ENCODE measurements at places on chromosomes 13 and 19.

- peak; percentile 76 for DNase-seq
Observed at GRCh38 chr19:8209462-8210378, 550 bp downstream of the CERS4 start.

DNA sequence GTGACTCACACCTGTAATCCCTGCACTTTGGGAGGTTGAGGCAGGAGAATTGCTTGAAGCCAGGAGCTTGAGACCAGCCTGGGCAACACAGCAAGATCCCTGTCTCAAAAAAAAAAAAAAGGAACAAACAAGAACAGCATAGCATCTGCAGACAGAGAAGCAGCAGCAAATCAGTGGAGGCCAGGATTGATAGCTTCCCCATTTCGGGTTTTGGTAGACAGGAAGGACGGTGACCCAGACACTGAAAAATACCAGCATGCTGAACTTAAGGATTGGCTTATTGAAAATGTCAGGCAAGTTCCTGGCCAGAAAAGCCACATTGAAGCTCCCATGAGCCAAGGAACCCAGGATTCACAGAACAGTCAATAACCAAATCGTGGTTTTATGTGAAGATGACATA is 3.0 kb downstream of the ZNF490 start:
- no peak for DNase-seq

DNA sequence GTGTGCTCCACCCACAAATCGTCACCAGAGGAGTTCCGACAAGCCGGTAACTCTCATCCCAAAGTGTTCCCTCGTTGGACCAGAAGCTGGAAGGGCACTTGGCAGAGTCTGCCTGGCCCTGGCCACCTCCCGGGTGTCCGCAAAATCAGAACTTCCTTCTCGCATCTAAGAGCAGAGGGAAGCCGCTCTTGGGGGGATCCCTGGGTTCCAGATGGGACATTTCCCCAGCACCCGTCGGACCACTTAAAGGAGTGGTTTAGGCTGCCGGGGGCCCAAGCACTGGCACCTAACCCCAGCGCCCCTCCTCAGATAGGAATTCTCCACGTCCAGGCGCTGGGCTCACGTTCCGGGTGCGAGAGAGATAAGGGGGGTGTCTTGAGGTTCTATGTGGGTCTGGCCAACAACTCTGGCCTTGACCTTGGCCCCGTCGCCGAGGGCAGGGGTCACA is 857 bp upstream of the MAP2K7 start:
- no peak for DNase-seq

DNA sequence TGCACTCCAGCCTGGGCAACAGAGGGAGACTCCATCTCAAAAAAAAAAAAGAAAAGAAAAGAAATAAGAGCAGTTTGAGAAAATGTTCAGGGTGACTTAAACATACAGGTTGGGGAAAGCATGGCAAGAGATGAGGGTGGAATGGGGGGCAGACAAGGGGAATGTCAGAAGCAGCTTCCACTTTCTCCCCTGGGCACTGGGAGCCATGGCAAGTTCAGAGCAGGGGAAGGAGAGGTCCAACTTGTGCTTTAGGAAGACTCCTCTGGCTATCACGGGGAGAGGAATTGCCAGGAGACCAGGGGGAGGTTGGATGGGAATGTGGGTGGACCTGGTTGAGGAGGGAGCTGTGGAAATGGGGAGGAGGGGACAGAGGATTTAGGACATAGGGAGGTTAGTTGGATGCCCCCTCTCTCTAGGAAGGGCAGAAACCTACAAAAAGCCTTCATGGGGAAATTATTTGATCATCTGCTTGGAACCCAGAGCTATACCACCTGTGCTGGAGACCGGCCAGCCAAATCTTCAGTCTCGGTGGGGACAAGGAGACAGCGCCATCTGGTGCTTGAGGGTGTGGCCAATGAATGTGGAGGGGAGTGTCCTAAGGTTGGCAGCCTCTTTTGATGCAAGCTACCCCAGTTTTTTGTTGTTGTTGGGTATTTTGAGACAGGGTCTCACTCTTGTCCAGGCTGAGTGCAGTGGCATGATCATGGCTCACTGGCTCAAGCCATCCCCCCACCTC is 7.3 kb upstream of the STRN4 start:
- DNase-seq = peak; percentile 58

GRCh38 chr19:23554548-23554947 is 132.5 kb downstream of the ZNF675 start:
- DNase-seq = no peak

GRCh38 chr19:6459262-6460098 is at the start of gene SLC25A23:
Gene SLC25A23, minus strand, starts transcription at chr19:6459792. Its CDS starts 164 bp downstream, at chr19:6459628.
- DNase-seq = peak; percentile 31

DNA sequence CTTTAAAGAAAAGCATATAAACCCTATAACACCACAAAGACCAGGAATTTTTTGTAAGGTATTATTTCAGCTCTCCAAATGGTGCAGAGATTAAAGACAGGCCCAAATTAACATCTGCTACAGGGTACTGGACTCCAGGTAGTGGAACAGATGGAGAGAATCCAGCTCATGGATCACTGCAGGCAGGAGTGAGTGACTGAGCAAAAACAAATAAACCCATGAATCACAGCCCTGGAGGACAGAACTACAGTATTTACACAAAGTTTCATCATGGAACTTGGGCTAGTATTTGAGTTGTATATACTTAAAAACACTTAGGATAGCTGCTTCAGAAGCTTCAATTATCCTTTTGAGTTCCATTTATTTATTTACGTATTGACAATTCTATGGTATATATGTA is 132.8 kb upstream of the SPRY2 start:
- DNase-seq = no peak

GRCh38 chr19:46297700-46298478 is 1.0 kb downstream of the HIF3A start:
- no peak for DNase-seq

DNA sequence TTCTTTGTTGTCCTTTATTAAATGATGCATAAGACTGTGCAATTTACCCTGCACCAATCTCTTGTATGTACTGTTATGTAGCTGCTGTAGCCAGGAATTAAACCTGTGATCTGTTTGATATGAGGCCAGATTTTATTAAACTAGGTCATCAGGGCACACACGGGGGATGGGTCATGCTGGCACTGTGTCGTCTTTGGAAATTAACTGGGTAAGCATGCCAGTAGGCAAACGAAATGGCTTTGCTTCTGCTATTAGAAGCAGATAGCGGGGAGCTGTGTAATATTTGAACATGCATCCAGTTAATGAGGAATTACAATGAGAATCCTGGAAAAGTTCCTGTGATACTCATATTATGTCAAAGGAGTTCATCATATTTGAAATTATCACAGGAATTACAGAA is 23.5 kb downstream of the MTUS2 start:
- DNase-seq = no peak

- DNase-seq = no peak
Observed at GRCh38 chr13:92649140-92649813, 577.3 kb upstream of the GPC6 start.

GRCh38 chr13:111790621-111791020 is 276.3 kb upstream of the SOX1 start:
- no peak for DNase-seq

GRCh38 chr19:57351867-57352266 is 796 bp downstream of the ZNF304 start:
- DNase-seq = no peak

GRCh38 chr13:28531077-28531844 is 36.3 kb upstream of the FLT1 start:
- no peak for DNase-seq
